ENCODE measurements at places on chromosomes 5 and 9. TPM values are rescaled to one million over a fixed set of nuclear protein-coding genes. Genes with fewer than 3 reads are reported as not detected.

Gene IFNA7
- not detected for total RNA-seq

DNA sequence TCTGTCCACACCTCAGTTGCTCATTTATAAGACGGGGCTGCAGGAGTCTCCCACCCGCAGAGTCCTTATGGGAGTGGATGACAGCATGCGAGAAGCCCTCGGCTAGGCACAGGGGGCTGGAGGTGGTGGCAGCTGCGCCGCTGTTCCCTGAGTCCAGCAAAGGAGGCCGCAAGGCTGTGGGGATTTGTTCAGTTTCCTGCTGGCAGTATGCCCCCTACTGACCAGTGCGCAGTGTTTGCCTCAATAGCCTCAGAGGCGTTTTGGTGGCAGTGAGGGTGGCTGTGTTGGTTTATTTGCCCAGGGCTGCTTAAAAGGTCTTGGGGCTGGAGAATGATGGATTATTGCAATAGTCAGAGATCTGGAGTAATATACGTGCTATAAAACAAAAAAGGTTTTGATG, 176.3 kb upstream of the OTULINL start:
- peaks cover 34% of the 10 kb centered on the region for H3K36me3 ChIP-seq
- DNase-seq = no peak
- H3K4me3 ChIP-seq = no peak overlapping the region

DNA sequence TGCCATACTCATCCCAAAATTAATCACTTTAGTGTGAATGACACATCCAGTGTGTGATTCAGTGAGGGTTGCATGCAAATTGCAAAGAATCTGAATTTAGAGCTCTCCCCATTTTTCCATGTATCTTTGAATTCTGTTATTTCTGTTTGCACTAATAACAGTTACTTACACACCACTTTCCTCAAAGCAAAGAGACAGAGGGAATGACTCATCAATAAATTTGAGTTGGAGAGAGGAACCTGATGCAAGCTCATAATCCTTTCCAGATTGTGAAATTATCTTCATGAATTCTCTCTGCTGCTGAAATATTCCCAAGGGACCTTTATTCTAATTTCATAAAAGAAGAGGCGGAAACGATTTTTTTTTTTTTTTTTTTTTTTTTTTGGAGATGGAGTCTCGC, 204.8 kb downstream of the CDH9 start:
- H3K4me1 ChIP-seq = no peaks in the 10 kb centered on the region
- no peak overlapping the region for H3K27ac ChIP-seq
- DNase-seq = no peak
- no peaks in the 10 kb centered on the region for H3K27me3 ChIP-seq
- H3K36me3 ChIP-seq = no peaks in the 10 kb centered on the region

- no peaks in the 10 kb centered on the region for H3K36me3 ChIP-seq
- H3K4me3 ChIP-seq = no peak overlapping the region
- H3K4me1 ChIP-seq = no peaks in the 10 kb centered on the region
- no peaks in the 10 kb centered on the region for H3K27me3 ChIP-seq
- DNase-seq = no peak
These were observed 19.2 kb downstream of the KCTD16 start for GRCh38 chr5:144189800-144190429.

DNA sequence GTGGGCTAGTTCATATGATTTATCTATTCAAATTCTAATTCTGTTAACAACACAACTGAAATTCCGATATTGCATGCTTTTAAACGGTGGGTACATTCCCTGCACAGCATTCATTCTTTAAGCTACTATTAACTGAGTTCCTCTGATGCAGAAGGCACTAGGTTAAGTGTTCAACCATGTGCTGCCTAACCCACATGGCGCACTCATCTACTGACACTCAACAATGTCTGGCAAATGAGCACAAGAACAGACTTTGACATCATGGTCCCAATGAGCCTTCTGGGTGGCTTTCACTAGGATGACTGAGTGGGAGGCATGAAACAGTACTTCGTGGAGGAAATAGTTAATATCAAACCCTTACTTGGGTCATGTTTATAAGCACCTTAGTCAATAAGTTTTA, 10.2 kb downstream of the NREP start:
- no peaks in the 10 kb centered on the region for H3K27me3 ChIP-seq
- H3K4me3 ChIP-seq = no peak overlapping the region
- DNase-seq = no peak
- peaks cover 29% of the 10 kb centered on the region for H3K36me3 ChIP-seq
- H3K27ac ChIP-seq = no peak overlapping the region

Gene SPATA31C1
- 1.4 TPM for total RNA-seq

Data from neural crest cell (in vitro differentiated cells).